Bronchial epithelial cell (primary cell): ENCODE measurements at places on chromosomes 4 and X. TPM values are rescaled to one million over a fixed set of nuclear protein-coding genes. Genes with fewer than 3 reads are reported as not detected.

The TRPC5OS gene
- not detected in 2 replicates for total RNA-seq

The TMPRSS11E gene
- 9.2 and 45.2 TPM in 2 replicates for total RNA-seq

The INTS12 gene
- total RNA-seq, result 24.7 and 30.0 TPM in 2 replicates

The ADRA2C gene
- under 0.01 and 0.13 TPM in 2 replicates for total RNA-seq

The RLIM gene
- total RNA-seq, result 49.8 and 55.8 TPM in 2 replicates

The MTMR8 gene
- total RNA-seq, result 1.3 and 3.1 TPM in 2 replicates

The PGAM4 gene
- not detected in 2 replicates for total RNA-seq

The SRPK3 gene
- under 0.01 and 0.26 TPM in 2 replicates for total RNA-seq

The PCSK1N gene
- 0.26 and 0.51 TPM in 2 replicates for total RNA-seq

The LANCL3 gene
- 0.26 TPM in 2 replicates for total RNA-seq

The FMR1NB gene
- total RNA-seq, result not detected in 2 replicates

The NEUROG2 gene
- total RNA-seq, result not detected in 2 replicates

The UGT2B11 gene
- total RNA-seq, result not detected in 2 replicates

The LGI2 gene
- not detected in 2 replicates for total RNA-seq

The ASB12 gene
- total RNA-seq, result not detected in 2 replicates

The TGIF2LX gene
- total RNA-seq, result not detected in 2 replicates

GRCh38 chr4:55241461-55241860 is 104.6 kb upstream of the SRD5A3 start:
- DNase-seq, result no peak

DNA sequence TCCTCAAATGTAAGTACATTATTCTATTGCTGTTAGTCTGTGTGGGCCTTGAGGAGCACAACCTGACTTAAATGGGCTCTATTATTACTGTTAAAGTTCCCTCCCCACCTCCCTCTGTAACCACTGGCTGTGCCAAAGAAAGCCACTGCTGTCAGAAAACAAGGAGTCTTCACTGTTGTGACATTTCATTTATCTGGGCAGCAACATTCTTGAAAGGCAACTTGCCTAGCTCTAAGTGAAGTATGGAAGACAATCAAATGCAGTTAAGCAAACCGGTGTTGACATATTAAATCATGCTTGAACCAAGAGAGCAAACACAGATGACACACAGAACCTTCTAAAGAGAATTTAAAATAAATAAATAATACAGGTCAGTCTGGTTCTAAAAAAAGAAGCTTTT is 81.0 kb downstream of the EPHA5 start:
- no peak for DNase-seq

- no peak for DNase-seq
These were observed 52.1 kb upstream of the RASGEF1B start for GRCh38 chr4:81523672-81524327.

GRCh38 chrX:38768079-38768478 is 33.2 kb upstream of the MID1IP1 start:
- DNase-seq, result peak; percentile 18

DNA sequence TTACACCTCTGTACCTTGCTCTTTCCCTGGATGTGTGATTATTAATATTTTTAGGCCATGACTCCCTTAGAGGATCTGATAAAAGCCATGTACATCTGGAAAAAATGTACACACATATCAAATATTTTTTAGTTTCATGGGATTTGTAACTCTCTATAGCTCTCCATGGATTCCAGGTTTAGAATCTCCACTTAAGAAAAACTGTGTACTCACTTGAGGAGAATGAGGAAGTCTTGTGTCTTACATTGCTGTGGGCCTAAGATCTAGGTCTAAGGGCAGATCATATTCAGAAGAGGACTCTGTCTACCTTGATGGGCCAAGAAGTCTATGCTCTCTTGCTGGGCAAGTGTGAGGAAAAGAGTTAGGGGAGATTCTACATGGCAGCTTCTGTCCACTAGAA is 98.0 kb downstream of the RRAGB start:
- DNase-seq, result no peak

GRCh38 chr4:174216799-174217272 is 66.6 kb downstream of the FBXO8 start:
- no peak for DNase-seq

DNA sequence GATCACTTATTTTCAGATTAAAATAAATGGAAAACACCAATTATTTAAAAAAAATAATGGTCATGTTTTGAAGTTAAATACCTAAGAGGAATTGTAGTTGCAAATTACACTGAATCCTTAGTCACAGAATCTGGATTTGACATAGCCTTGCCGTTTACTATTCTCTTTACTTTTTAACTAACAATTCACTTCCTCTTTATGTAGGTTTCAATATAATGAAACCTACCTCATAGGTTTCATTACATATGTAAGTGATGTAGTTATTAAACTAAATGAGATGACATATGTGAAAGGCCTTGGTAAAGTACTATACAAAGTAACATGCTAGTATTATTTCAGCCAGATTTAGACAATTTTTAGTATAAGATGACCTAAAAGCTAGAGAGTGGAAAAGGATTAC is 6.5 kb downstream of the SPP1 start:
- no peak for DNase-seq

DNA sequence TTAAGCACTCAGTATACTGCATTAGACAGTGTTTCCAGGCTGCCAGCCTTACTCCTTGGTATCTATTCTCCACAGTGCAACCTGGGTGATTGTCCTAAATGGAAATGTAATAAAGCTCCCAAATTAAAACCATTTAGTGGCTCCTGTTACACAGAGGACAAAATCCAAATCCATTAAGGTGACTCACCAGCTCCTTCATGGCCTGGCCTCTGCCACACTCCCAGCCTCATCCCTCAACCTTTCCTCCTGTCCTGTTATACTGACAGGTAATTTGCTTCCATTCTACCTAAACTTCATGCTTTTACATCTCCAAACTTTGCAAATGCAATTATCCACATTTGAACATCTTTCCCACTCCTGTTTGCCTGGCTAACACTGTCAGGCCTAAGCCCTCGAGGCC is 140.3 kb downstream of the INPP4B start:
- DNase-seq, result no peak

- no peak for DNase-seq
These were observed 85.3 kb downstream of the PTPN13 start for GRCh38 chr4:86679441-86679840.

GRCh38 chrX:100745806-100746537 is 14.1 kb upstream of the SYTL4 start:
- DNase-seq, result no peak

DNA sequence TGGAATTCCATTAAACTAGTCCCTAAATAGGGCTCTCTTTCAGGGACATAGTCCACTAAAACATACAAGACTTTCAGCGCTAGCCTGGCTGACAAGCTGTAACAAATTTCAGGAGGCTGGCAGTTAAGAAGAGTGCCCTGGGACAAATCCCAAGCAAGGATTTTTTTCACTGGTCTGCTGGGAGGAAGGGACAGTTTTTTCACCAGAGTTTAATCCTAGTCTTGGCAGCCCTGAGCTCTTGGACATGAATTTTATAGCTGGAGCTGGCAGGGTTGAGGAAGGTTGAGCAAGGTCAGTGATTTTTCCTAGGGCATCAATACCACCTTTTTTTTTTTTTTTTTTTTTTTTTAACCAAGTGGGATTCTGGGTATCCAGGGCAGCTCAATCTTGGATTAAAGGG is 184.4 kb downstream of the SH2D1A start:
- DNase-seq, result no peak

DNA sequence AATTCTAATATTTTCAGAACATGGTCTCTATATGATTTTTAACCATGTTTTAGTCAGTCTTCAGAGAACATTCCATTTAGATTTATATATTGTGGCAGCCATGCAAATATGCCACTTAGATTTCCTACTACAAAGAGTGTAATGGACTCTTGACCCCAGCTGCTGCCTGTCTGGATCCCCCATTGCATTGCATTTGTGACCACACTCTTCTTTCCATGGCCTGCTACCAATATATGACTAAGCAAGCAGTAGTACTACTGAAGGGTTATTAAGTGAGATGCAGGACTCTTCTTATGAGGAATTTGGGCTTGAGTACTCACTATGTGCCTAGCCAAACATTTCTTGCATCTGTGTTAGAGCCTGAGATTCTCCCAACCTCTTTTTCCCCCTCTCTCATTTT is 306.8 kb downstream of the PDHA2 start:
- DNase-seq, result no peak

GRCh38 chr4:8616831-8617230 is 24.3 kb downstream of the CPZ start:
- DNase-seq, result no peak

DNA sequence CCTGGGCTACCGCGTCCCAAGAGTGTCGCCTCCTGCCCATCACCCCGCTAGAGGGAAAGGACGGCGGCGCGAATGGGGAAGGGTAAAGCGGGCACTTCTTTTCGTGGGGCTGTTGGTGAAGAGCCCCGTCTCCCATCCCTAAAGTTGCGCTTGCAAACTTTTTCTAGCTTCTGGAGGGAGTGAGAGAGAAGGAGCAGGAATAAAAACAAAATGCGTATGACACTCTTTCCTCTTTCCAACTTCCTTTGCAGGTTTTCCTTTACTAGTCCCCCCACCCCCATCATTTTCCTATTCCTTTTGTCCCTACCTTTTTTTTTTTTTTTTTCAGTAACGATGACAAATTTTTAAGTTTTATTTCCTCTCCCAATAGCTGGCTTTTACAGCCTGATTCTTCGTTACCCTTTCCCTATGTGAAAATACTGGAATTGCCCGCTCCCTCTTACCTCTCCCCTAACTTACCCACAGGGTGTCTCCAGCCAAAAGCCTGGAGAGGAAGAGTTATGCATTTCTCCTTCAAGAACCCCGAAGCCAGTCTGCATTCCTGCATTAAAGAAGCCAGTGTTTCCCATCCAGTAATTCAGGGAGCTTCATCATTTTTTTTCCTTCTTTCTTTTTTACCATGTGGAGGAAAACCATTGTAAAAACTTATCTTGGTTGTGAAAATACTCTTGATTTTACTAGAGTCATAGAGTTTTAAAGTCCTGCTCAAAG is 613 bp upstream of the ARSJ start:
- DNase-seq, result no peak

DNA sequence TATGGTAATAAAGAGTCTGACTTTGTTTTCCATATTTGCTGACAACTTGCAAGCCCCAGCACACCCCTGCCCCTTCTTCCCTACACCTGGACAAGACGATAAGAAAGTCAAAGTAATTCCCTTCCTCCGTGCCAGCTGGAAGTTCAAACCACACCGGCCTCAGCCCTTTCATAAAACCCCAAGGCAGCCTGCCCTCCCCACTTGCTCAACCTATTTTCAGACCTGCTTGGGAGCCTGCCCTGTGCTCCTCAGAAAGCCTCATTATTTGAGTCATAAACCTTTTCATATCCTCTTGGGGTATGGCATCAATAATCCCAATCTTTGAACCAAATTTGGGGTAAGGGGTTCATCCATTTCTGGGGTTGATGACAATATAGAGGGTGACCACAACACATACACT is 29.5 kb downstream of the NIPAL1 start:
- no peak for DNase-seq

DNA sequence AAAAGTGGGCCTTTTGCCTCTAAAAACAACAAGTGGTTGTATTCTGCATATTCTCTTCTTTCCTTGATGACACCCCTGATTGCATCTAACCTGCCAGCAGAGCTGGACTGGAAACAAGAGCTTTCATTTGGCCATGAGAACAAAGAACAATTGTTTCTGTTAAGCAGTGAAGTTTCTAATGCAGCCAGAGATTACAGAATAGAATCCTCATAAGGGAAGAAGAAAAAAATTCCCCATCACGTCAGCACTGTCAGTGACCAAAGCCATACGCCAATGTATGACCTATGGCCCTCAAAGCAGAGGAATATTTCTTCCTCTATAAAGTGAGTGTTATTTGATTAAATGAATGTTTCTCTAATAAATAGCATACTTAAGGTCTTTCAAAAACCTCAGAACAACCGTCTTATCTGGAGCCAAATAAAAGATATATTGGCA is 529.1 kb upstream of the INTU start:
- no peak for DNase-seq

DNA sequence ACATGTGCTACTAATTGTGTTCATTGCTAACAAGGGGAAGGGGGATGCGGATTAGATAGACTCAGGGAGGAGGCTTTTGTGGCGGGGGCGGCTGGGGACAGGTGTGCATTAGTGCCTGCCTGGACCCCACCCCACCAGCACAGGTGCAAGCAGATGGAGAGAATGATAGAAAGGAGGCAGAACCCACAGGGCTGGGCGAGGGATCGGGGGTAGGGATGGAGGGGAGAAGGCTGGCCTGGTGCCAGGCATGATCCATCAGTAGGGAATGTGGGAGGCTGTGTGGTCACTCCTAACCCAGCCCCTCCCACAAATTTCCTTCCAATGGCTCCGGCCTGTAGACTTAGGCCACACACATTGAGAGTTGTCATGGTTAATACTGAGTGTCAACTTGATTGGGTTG is 30.5 kb upstream of the CRMP1 start:
- no peak for DNase-seq

DNA sequence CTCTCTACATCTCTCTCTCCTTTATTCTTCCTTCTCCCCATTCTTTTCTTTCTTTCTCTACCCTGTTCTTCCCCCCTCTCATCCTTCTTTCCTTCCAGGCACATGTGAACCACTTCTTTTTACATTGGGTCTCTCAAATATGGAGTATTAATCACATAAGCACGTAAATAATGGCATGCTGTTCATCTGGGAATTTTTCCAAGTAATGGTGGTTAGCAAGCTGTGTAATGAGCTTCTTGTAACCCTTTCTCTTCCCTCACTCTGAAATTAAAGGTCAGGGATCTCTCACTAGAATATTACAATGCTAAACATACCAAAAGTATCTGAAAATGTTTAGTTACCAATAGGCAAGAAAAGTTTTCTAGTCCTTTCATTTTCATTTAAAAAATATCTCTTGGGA is 239.9 kb upstream of the TEX13A start:
- DNase-seq, result peak; percentile 43

DNA sequence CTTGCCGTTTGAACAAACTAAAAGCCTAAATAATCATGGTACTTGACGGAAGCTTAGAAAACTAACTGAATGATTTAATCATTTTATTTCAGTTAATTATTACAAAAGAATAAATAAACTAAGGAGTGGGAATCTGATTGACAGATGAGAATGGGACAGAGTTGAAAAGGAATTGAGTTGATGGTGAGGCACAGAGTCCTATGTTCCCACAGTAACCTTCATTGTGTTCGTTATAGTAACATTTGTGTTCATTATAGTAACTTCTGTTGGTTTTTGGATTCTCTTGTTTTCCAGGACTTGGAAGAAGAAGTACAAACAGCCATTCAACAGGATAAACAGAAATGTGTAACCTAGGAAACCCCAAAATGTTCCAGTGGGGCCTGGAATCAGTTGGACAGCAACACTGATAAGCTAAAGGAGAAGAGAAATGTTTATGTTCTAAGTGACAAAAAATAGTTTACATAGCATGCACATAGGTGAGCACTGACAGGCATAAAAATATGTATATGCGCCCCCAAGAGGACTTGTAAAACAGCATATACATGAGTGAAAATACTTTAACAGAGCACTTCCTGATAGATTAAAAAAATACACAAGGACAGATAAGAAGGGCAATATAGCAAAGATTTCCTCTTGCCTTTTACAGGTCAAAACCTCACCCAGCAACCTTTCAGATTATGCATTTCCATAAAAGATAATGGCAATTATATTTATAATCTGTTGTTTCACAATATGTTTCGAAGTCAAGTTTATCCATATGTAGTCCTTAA is 218.6 kb upstream of the HTR2C start:
- DNase-seq, result no peak
